ENCODE measurements at places on chromosomes 11 and 22. TPM values are rescaled to one million over a fixed set of nuclear protein-coding genes. Genes with fewer than 3 reads are reported as not detected.

GRCh38 chr11:117099696-117100095 lies 1.5 kb upstream of the SIK3 start:
- H3K27me3 ChIP-seq, result no peaks in the 10 kb centered on the region
- H3K4me3 ChIP-seq, result no peak overlapping the region
- no peak for DNase-seq
- H3K36me3 ChIP-seq, result 0 out of 2 replicates have a peak, but pooled peaks cover under 1% of the 10 kb centered on the region

DNA sequence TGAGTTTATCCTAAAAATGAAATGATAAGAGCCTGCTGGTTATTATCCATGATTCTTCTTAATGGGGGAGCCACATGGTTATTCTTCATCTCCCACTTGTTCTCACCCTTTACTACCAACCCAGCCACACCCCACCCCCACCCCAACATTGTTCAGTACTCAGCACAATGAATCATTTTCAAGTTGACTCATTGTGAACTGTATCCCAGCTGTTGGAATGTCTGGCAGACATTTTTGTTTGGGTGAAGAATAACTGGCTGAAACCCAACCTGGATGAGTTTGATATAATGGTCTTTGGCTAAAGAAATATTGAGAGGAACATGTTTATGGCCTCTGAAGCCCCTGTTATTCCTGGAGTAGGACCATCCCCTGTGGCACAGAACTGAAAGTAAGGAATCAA lies 136.2 kb downstream of the ELP4 start:
- no peaks in the 10 kb centered on the region for H3K4me1 ChIP-seq
- no peaks in the 10 kb centered on the region for H3K36me3 ChIP-seq
- DNase-seq, result no peak
- no peak overlapping the region for H3K4me3 ChIP-seq
- no peaks in the 10 kb centered on the region for H3K27me3 ChIP-seq
- H3K27ac ChIP-seq, result no peak overlapping the region

Gene ESAM
- total RNA-seq, result 5.3 TPM

Gene UPK3A
- 2.0 TPM for total RNA-seq

Gene TLCD5
- 11.8 TPM for total RNA-seq

Gene OR10A3
- not detected for total RNA-seq

Gene SLC39A13
- 30.8 TPM for total RNA-seq

Gene ANO5
- not detected for total RNA-seq
